ENCODE measurements at places on chromosomes 12 and 14. TPM values are rescaled to one million over a fixed set of nuclear protein-coding genes. Genes with fewer than 3 reads are reported as not detected.

TESPA1 gene
- total RNA-seq = 0.95 TPM

PPP4R4 gene
- total RNA-seq = 0.18 TPM

CCDC38 gene
- total RNA-seq = not detected

FAR2 gene
- 104 TPM for total RNA-seq

TRPV4 gene
- total RNA-seq = 7.0 TPM

HOXC5 gene
- not detected for total RNA-seq

GLI1 gene
- 0.77 TPM for total RNA-seq

- no peak for DNase-seq
Observed at GRCh38 chr12:57232156-57232756, 2.7 kb downstream of the SHMT2 start.

GRCh38 chr14:51593397-51593796 lies 58.3 kb upstream of the FRMD6 start:
- DNase-seq = no peak

DNA sequence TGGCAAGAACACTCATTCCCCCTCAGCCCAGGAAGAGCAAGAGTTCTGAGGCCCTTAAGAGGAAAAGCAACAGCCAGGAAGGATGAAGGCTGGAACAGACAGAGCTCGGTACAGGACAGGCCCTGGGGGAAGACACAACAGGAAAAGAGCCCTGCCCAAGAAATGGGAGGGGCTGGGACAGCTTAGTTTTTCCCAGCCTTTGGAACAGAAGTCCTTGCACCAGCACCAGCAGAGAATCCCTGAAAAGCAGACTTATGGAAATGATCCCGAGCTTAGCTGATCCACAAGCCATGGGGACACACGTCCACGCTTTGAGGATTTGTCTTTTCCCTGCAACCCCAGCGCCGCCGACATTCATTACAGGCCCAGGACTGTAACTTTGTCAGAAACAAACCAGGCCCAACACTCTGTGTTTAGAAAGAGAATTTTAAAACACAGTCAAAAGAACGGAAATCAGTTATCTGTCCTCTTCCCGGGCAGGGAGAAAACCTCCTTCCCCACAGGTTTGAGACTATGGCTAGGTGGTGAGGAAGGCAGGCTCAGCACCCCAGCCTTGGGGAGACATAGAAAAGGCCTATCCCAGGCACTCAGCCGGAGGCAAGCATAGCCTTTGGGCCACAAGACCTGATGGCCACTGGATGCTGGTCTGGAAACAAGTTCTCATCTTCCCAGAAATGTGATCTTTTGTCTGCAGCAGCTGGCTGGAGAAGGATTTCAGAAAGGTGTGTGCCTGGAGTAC lies 4.0 kb upstream of the AVIL start:
- DNase-seq = no peak

DNA sequence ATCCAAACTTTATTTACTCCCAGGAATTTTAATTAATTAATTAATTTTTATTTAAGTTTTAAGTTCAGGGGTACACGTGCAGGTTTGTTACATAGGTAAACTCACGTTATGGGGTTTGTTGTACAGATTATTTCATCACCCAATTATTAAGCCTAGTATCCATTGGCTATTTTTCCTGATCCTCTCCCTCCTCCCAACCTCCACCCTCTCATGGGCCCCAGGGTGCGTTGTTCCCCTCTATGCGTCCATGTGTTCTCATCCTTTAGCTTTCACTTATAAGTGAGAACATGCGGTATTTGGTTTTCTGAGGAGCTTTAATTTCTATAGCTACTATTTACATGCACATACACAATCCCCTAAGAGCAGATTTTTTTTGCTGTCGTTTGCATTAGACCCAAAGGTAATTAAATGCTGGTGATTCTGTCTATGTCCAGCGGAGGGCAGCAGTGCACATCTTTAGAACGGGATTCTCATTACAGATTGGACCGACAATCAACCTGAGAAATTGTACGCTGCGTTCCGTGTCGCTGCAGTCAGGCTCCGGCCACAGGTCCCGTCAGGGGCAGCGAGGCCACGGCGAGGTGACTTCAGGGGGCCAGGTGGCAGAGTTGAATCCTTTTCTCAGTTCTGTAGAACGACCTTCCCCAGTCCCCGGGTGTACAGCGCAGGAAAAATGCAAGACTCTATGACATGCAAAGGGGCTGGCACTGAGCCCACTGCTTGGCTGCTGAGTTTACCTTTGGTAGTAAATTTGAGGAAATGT lies 11.6 kb downstream of the TMEM30B start:
- peak; percentile 69 for DNase-seq

DNA sequence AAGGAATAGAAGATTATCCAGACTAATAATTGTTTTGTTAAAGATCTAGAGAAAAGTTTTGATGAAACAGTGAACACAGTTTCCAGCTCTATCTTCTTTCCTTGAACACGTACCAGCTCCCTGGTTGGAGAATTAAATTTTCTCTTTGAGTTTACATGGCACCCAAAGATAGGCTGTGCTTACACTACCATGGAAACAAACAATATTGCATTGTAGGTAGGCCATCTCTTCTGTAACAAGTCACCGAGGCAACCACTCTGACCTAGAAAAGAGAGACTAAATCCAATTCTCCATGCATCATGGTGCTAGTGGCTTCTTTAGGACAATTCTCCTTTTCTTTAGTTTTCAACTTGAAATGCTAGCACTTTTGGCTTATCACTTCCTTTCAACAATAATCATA lies 9.9 kb downstream of the BMAL2 start:
- no peak for DNase-seq

DNA sequence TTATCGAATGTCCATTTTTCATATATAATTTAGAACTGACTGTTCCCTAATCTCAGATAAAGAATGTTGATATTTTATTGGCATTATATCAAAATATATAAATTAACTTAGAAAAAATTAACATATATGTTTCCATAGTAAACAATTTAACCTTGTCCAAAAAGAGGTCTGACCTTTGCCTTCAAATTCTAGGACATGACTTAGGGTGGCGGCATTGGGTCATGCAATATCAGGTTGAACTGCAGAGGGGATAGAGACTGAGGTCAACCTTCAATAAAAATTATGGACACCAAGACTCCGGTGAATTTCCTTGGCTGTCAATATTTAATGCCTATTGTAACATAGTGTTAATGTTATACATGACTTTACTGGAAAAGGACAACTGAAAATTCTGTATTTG lies 199.8 kb downstream of the RPL10L start:
- no peak for DNase-seq

- DNase-seq = no peak
Observed at GRCh38 chr12:131830914-131831571, 2.9 kb downstream of the MMP17 start.

DNA sequence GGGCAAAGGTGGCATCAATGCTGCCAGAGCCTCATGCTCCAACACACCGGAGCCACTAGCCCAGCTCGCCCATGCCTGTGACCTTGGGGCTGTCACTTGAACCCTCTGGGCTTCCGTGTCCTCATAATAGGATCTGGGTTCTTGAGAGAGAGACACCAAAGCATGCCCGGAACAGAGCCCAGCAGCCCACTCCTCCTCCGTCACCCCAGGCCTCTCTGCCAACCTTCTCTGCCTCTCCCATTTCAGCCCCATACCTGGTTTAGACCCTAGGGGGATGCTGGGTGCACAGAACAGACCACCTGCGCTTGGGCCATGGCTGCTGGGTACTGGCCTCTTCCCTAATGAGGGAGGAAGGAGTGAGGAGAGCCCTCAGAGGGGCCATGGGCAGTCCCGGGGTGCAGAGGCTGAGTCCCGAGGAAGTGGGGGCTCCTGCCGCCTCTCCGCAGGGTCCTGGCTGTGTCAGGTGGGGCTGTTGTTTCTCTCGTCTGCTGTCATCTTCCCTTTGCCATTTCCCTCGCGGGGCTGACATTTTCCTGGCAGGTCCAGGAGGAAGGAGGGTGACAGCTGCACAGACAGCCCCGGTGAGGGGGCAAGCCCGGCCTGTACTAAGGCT lies 172.4 kb upstream of the RTL1 start:
- DNase-seq = no peak

GRCh38 chr14:104424406-104425072 lies 155.0 kb upstream of the C14orf180 start:
- DNase-seq = no peak

GRCh38 chr12:33614630-33615029 lies 175.0 kb upstream of the SYT10 start:
- no peak for DNase-seq

- DNase-seq = no peak
Observed at GRCh38 chr12:128089961-128090360, 177.0 kb upstream of the TMEM132C start.

- no peak for DNase-seq
Observed at GRCh38 chr12:121282072-121282742, 14.3 kb downstream of the CAMKK2 start.

DNA sequence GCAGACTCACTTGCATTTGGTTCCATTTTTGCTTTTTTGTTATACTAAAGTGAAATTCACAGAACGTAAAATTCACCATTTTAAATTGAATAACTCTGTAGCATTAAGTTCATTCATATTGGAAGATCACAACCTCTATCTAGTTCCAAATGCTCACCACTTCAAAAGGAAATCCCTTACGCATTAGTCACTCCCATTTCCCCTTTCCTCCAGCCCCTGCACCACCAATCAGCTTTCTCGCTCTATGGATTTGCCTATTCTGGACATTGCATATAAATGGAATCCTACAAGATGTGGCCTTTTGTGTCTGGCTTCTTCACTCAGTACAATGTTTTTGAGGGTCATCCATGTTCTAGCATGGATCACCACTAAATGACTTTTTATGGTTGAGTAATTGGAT lies 294.5 kb downstream of the KSR2 start:
- no peak for DNase-seq

DNA sequence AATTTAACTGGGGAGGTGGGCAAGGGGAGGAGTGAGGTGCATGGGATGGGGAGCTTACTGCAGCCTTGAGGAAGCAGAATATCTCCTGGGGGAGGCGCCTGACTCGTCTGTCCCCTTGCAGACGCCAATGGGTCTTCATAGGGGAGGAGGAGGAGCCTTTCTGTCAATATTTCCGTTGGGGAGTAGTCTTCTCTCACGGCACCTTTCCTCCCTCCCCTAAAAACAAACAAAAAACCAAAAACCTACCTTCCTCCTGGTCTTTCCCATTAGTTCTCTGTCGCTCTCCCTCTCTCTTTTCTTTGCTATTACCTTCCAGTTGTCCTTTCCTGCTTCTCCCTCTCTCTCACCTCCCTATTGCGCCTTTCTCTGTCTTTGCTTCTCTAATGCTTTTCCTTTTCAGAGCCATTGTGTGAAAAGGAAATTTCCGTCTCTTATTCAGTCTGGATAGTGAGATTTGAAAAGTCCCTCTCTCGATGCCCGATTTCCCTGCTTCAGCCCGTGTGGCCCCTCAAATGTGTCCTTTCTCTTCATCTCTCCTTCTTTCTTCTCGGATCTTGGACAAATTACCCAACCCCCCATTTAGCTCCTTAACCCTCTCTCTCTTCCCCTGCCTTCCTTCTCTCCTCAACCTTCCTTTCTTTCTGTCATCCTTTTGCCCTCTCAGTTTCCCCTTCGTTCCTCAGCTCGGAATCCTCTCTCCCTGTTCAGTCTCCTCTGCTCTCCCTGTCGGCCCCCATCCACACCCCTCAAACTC lies 5.9 kb downstream of the GPR84 start:
- DNase-seq = no peak

DNA sequence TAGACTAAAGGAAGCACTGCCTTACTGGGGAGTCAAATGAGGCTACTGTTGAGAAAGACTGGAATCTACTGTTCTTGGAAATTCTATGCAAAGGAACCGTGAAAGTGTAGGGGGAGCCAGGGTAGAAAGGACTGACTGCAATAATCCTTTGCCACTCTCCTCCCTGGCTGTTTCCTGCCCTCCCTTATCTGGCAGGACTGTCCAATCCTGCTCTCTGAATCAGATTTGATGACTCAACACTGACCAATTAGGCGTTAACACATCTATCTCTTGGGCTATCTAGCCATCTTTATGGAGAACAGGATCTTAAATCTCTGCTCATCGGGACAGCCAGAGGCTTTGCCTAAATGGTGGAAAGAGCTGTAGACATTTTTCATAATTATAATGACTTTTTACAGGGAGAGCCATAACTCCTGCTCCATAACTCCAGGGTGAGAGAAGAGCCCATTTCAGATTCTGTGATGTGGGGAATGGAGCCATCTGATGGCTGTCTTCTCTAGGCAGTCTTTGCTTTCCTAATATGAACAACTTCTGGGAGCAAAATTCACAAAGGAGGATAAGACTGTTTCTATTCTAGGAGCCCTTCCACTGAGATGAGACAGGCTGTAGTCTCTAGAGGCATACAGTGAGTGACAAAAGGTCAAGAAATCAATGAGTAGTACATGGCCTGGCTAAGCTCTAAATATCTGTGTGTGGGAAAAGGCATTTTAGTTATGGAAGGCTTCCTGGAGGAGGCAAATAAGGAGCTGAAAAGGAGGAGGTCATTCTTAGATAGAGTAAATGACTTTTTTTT lies 68.9 kb upstream of the CISTR start:
- DNase-seq = no peak

- DNase-seq = no peak
Observed at GRCh38 chr14:53620890-53621289, 335.7 kb downstream of the BMP4 start.

DNA sequence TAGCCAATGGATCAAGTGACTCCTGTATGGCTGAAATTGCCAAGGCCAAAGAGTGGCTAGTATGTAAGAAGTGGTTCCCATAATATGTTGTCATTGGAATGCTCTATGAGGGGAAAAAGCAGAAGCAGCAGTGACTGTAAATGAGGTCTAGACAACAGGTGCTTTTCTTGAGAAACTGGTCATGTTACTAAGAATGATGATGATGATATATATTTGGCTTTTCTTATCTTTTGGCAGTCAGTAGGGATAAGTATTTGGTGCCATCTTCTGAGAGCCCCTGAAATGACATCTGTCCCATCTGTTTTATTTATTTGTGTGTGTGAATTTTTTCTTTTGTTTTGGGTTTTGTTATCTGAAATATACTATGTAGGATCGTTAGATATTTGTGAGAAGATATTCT lies 141.7 kb downstream of the SYT1 start:
- no peak for DNase-seq

Measured in endothelial cell (in vitro differentiated cells).